NB4 (cell line): ENCODE measurements at places on chromosomes 2 and 18.
A peak's percentile ranks its signal among the peaks of the same experiment; 100 is the strongest.

- DNase-seq, result no peak
Measured at GRCh38 chr18:57410749-57411148, 24.4 kb upstream of the ONECUT2 start.

DNA sequence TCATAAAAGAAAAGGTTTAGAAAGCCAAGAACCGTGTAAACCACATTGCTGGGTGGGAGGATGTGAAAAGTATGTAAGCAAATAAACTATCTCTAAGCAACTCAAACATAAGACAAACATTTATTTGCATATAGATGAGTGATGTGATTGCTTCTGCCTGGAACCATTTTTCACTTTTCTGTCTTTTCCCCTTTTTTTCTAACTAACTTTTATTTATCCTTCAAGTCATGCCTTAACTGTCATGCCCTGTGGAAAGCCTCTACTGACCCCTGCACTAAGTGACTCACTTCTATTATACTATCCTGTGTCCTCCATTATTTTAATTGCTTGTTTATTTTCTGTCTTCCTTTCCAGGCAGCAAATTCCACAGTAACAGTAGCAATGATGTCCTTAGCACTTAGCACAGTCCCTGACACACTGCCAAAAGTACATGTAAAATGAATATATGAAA is 87.5 kb upstream of the CTAGE1 start:
- DNase-seq, result no peak

DNA sequence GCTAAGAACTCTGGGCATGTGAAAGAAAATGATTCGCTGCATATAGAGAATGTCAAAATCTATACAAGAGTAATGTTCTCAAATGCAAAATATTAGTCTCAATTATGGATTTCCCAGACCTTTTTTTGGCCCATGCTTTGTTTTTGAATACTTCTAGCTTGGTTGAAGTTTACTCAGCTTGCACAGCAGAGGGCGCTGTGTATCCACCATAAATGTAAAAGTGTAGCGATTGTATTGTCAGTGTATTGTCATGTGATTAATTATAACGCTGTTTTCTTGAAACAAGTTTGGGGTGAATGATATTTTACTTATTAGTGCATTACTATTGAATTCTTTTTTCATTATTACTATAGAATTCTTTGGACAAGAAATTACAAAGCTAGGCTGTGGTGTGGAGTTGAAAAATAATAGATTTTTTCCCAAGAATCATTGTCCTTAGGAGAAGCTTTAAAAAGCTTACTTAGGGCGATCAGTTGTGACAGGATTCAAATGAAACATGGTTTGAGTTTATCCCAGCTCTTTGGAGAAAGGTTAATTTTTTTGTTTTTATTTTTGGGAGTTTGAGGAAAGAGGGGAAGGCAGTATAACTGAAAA is 98.3 kb downstream of the PIK3C3 start:
- peak; percentile 68 for DNase-seq

- DNase-seq, result no peak
Measured at GRCh38 chr2:215554689-215555498, 119.0 kb upstream of the FN1 start.

GRCh38 chr2:10410001-10410822 is 37.9 kb downstream of the ODC1 start:
- peak; percentile 90 for DNase-seq

DNA sequence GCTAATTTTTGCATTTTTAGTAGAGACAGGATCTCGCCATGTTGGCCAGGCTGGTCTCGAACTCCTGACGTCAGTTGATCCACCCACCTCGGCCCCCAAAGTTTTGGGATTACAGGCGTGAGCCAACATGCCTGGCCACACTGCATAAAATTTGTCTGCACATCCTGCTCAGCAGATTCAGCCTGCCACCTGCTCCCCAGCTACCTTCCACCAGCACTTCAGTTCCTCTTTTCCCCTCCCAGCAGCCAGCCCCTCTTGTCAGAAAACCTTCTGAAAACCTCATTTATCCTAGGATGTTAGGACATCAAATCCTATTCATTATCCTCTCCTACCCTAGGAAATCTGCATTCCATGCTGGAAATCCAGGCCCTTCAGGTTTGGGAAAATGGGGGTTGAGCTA is 99.4 kb upstream of the STPG4 start:
- DNase-seq, result peak; percentile 45

DNA sequence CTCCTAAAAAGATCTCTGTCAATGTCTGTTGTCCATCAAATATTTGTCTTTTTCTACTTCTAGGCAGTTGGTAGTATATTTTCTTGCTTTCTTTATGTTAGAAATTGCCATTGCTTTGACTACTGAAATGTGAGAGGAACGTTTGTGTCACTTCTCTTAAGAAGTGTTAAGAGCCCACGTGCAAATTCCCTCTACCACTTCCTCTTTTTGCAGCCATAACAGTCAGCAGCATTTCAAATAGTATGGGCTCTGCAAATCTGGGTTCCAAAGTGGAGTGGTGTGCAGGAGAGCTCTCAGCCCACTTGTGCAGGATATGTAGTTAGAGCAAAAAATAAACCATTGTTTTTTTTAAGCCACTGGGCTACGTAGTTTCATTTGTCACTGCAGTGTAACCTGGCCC is 314.0 kb downstream of the MEIS1 start:
- DNase-seq, result peak; percentile 62

GRCh38 chr2:236904389-236905263 is 181.1 kb upstream of the COPS8 start:
- DNase-seq, result no peak

DNA sequence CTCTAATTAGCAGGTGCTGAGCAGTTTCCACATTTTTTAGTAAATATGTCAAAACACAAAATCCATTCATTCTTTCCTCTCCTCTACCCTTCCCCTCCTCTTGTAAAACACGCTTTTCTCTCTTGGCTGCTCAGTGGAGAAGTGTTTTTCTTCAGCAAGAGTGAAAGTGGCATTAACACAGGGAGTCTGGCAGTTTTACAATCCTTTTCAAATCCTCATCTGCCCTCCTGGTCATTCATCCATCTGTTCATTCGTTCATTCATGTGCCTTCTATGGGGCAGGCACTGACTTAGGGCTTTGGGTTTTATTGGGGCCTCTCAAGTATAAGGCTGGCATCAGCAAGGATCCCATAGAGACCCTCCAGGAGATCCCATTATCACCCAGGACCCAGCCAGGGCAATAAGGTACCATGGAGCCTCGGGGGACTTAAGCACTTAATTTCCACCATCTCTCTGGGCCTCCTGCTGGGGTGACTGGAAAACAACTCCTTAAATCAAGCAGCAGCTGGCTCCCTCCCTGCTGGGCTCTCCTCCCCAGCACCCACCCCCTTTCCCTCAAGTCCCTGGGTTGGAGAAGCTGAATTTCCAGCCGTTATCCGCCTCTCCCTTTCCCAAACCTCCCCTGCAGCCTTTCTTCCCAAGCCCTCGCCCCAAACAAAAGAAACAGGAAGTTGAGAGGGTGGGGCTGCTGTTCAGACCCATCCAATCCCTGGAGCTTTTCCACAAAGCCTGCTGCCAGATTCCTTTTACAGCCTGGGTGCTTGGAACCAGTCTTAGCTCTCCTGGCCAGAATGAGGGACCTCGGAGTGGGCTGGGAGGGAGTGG is 32.6 kb downstream of the MARCHF4 start:
- DNase-seq, result no peak

DNA sequence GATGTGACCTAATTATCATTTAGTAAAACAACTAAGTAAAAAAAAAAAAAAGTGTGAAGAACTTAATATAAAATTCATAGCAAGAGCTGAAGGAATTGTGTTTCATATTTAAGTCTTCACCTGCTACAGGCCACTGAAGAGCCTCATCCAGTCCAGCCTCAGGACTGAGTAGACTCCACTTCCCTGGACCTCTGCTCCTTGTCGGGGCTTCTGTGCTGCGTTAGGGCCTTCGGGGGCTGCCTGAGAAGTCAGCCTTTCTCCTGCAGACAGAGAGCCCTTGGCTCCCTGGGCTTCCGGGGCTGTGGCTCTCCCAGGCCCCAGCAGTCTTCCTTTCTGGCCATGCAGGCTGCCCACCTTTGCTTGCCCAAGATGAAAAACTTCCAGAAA is 95.5 kb downstream of the MTCL1 start:
- DNase-seq, result no peak

DNA sequence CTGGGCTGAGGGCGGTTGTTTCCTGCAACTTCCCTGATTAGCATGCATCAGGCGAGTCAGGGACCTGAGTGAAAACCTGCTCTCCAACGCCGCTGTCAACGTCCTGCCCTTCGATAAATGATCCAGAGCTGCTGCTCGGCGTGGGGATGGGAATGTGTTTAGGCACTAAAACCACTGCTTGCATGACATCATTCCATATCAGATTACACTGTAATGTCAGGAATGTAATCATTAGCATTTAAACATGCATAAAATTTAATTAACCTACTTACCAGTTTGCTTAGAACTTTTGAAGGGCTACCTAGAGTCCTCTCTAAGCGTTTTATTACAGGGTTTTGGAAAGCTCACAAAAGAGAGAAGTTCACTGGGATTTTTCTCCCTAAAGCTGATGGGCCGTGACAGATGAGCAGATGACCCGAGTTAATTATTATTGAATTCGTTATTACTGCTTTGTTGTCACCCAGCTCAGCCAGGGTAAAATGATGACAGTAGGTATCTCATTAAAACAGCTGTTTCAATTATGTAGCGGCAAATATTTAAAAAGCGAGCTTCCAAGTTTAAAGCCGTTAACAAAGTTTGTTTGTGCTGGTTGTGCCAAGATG is 685.6 kb upstream of the SALL3 start:
- no peak for DNase-seq

GRCh38 chr18:74328206-74328605 is 12.6 kb downstream of the C18orf63 start:
- DNase-seq, result no peak

DNA sequence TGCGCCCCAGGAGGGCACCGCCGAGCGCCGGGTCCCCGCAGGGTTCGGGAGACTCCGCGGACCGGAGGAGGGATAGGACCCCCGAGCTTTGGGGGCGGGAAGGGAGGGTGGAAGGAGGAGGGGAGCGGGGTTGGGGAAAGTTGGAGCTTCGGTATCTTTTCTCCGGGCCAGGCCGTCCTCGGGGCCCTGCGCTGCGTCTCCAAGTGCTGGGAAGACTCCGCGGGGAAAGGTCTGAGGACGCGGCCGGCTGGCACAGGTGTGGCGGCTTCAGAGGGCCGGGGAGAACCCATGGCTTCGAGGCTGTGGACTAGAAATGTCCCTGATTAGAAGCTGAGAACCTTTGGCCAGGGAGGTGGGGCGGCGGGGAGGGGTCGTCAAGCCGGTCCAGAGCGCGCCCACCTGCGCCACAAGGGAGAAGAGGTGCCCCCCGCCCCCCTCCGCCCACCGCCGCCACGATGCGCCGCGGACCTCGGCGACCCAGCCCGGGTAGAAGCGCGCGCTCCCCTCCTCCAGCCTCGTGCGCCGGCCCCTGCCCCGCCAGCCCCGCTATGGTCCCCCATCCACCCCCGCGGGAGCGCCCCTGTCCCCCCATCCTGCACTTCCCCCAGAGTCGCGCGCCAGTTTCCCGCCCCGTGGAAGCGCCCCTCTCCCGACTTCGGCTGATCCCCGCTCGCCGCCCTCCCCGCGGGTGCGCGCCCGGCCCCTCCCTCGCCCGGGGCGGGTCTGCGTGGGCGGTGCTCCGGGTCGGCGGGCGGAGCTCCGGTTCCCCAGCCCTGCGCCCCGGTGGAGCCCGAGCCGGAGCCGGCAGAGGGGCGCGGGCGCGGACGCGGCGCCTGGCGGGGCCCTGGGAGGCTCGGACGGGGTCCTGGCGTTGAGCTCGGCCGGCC is at the start of gene SNTG2:
Gene SNTG2, plus strand, starts transcription at position 770 of the 887 bp plus-strand sequence. CDS start 148 bp downstream, outside the sequence.
- no peak for DNase-seq
